ENCODE measurements at places on chromosomes 5 and 9. TPM values are rescaled to one million over a fixed set of nuclear protein-coding genes. Genes with fewer than 3 reads are reported as not detected.

Gene PCDH12
- 0.12 TPM for total RNA-seq

Gene SHISAL2B
- total RNA-seq: 3.9 TPM

Gene CERCAM
- 7.9 TPM for total RNA-seq

Gene MOB3B
- total RNA-seq: 12.4 TPM

Gene RGMB
- total RNA-seq: 34.3 TPM

Gene BTNL8
- 0.85 TPM for total RNA-seq

Gene TAF11L5
- total RNA-seq: not detected

Gene MUSK
- not detected for total RNA-seq

Gene HMCN2
- total RNA-seq: 2.6 TPM

Gene DRD1
- not detected for total RNA-seq

Gene C5orf58
- total RNA-seq: not detected

Gene NR5A1
- 0.21 TPM for total RNA-seq

Gene CCDC180
- total RNA-seq: 7.1 TPM

Gene PCDHB5
- 37.7 TPM for total RNA-seq

DNA sequence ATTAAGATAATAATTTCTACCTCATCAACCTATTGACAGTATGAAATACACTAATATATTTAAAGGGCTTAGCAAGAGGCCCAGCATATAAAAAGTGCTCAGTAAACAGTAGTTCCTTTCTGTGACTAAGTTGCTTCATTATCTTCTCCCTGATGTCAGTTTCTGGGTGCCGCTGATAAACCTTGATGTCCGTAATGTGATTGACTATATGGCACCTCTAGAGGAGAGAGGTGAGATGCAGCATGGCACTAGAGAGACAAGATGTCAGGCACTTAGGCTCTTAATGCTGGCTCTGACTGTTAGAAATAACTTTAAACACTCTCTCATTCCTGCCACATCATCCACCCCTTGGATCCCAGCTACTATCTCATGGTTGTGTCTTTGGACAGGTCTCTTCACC lies 455.9 kb upstream of the KLF4 start:
- DNase-seq: peak; percentile 5

DNA sequence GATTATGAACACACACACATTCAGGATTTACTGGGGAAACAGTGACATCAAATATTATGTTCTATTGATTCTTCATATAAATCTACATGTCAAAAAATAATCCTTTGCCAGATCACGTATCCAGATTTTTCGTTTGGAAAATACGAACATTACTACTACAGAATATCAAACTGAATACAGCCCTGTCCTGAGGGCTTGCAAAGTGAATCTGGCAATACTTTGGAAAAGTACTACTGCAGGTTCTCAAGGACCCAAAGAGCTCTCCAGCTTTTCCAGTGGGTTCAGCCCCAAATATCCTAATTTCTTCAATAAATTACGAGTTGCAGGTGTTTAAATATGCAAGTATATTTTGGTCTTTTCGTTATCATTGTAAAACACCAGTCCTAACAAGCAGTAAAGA lies 411 bp upstream of the NDUFS4 start:
- no peak for DNase-seq

- no peak for DNase-seq
Measured at GRCh38 chr5:82821846-82822633, 255.2 kb downstream of the TMEM167A start.

GRCh38 chr5:14131855-14132503 lies 11.2 kb upstream of the TRIO start:
- no peak for DNase-seq

DNA sequence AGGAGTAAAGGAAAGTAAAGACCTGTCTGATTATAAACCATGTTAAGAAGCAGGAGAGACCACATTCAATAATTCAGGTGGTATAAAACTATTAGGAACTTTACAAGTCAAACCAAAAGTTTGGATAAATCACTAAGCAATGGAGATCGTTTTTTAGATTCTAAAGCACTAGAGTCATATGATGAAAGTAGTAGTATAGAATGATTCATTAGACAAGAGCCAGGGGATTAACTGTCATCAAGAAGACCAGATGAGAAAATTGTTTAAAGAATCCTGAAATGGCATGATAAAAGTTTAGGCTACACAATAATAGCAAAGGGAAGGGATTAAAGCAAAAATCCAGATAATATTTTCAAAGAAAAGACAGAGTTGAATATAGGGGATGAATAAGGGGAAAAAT lies 12.9 kb upstream of the CARNMT1 start:
- no peak for DNase-seq

DNA sequence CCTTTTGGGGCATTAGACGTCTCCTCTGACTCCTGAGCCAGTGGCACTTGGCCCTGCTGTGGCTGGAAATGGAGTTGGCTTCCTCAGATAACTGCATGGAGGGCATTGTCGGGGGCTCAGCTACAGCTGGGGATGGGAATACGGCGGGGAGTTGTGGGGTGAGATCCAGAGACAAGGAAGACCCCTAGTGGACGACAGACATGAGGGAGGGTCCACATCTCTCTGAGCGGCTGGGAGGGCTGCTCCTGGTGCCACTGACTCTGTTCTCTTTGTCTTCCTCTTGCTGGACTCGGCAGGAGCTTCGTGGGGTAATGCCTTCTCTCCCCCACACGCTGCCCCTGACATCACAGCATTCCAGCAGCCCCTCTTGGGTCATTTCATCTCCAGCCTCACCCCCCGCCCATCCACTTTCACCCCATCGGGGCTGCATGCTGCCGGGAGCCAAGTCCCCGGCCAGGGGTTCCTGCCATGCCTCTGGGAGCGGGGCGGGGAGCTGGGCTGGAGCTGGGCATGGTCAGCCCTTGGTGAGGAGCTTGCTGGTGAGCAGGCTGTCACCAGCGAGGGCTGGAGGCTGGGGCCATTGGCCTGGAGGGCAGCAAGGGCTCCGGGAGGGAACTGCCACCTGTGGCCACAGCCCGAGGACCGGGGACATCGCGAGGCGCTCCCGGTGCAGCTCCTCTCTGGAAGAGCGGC lies 172.3 kb downstream of the CACNA1B start:
- DNase-seq: no peak

- DNase-seq: no peak
Measured at GRCh38 chr9:134752471-134753168, 111.0 kb downstream of the COL5A1 start.

GRCh38 chr5:151541571-151541970 lies 49.6 kb downstream of the FAT2 start:
- DNase-seq: no peak

GRCh38 chr5:95940758-95941682 lies 20.6 kb downstream of the ELL2 start:
- DNase-seq: peak; percentile 71

GRCh38 chr5:103232393-103232999 lies 26.1 kb upstream of the MACIR start:
- DNase-seq: peak; percentile 56

DNA sequence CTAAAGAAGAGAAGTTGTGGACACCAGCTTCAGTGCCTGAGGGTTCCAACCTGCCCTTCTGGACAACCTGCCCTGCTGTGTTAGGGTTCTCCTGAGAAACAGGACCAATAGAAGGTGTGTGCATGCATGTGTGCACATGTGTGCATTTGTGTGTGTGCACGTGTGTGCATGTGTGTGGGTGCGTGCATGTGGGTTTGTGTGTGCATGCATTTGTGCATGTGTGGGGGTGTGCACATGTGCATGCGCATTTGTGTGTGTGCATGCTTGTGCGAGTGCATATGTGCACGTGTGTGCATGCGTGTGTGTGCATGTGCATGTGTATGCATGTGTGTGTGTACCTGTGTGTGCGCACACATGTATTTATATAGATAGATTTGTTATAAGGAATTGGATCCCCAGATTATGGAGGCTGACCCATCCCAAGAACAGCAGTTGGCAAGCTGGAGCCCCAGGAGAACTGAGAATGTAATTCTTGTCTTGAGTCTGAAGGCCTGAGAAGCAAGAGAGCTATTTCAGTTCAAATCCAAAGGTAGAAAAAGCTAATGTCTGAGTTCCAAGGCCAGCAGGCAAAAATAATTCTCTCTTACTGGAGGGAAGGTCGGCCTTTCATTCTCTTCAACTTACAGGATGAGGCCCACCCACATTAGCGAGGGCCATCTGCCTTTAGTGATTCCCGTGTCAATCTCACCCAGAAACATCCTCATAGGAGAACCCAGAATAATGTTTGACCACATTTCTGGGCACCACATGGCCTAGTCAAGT lies 62.9 kb upstream of the SYNPO start:
- no peak for DNase-seq

DNA sequence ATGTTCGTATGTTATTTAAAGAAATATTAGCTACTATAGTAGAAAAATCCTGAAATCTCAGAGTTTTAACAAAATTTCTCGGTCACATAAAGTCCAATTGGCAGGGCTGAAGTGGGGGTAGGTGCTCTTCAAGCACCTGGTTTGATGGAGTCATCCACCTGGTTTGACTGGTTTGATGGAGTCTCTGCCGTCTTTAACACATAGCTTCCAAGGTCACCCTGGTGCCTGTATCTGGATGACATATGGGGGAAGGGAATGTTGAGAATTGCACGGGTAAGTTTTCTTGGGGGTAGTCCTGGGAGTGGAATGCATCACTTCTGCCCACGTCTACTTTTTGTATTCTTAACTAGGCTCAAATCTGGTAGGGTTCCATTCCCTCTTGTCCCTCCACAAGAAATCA lies 351.2 kb downstream of the SH3GL2 start:
- DNase-seq: no peak

Data from GM23338 (cell line).